IMR-90 (cell line): ENCODE measurements at places on chromosomes 4 and X. TPM values are rescaled to one million over a fixed set of nuclear protein-coding genes. Genes with fewer than 3 reads are reported as not detected.
A peak's percentile ranks its signal among the peaks of the same experiment; 100 is the strongest.

GRCh38 chr4:77538144-77538543 lies 67.5 kb upstream of the CXCL13 start:
- H3K36me3 ChIP-seq, result no peaks in the 10 kb centered on the region
- H3K4me1 ChIP-seq, result no peaks in the 10 kb centered on the region
- no peaks in the 10 kb centered on the region for H3K27me3 ChIP-seq
- no peak overlapping the region for H3K4me3 ChIP-seq
- DNase-seq, result peak; percentile 6

PNMA6E gene
- total RNA-seq, result not detected in 2 replicates

- no peaks in the 10 kb centered on the region for H3K27me3 ChIP-seq
- peak overlapping the region; percentile 74 for H3K4me3 ChIP-seq
- no peaks in the 10 kb centered on the region for H3K4me1 ChIP-seq
- H3K27ac ChIP-seq, result peak overlapping the region; percentile 44; the same call in 1 of the 2 replicates
Measured at GRCh38 chrX:64975491-64975890, 759 bp downstream of the ZC4H2 start.

- no peak for DNase-seq
- H3K4me3 ChIP-seq, result no peak overlapping the region
- no peaks in the 10 kb centered on the region for H3K4me1 ChIP-seq
- H3K36me3 ChIP-seq, result no peaks in the 10 kb centered on the region
Measured at GRCh38 chr4:18214411-18215055, 193.0 kb upstream of the LCORL start.

ARHGAP36 gene
- total RNA-seq, result not detected in 2 replicates

GRCh38 chr4:162162672-162163071 lies 1.1 kb downstream of the FSTL5 start:
- no peak overlapping the region for H3K27ac ChIP-seq
- H3K4me1 ChIP-seq, result no peaks in the 10 kb centered on the region

RNF175 gene
- not detected in 2 replicates for total RNA-seq

DNA sequence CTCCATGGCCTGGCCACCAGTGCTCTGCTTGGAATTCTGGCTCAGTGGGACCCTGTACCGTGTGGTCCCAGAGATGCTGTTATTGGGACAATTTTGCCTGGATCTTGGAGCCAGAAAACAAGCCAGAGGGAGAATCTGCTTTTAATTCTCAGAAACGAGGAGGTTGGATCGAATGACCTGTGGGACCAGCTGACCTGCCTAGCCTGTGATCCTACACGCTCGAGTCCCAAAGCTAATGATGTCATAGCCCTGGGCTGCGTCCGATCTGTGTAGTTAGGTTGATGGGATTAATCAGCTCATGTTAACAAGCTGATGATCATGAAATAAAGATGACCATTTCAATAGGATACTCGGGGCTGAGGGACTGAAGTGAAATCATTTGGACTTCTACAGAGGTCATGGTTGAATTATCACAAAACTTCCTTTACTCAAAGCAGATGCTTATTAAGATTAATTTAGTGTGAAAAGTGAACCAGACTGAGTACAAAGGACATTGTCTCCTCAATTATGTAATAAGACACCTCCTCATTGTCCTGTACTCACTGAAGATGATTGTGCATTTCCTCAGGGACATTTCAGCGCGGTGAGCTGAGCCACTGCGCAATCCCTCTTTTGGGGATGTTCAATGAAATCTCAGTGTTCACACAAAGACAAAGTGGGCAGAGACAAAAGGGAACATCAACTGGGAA lies 51.9 kb upstream of the STX18 start:
- H3K36me3 ChIP-seq, result no peaks in the 10 kb centered on the region
- no peak for DNase-seq
- H3K27me3 ChIP-seq, result no peaks in the 10 kb centered on the region
- H3K4me3 ChIP-seq, result no peak overlapping the region
